ENCODE measurements at places on chromosomes 3 and 15.
A peak's percentile ranks its signal among the peaks of the same experiment; 100 is the strongest.

DNA sequence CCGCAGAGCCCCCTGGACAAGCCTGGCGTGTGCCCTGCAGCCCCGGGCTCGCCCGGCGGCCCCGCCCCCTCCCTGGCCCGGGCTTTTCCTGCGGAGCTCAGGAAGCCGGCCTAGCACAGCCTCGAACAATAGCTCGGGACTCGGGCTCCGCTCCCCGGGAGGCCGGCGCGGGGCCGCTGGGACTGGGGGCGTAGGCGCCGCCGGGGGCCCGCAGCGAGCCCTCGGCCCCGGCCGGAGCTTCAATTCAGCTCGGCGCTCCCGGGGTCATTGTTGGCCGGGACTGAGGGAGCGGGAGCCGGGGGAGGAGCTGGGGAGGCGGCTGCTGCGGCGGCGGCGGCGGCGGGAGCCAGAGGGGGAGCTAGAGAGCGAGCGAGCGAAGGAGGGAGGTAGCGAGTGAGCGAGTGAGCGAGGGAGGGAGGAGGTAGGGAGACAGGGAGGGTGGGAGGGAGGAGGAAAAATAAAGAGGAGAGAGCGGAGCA lies 41.0 kb upstream of the ROPN1 start:
- peak; percentile 46 for DNase-seq

- no peak for DNase-seq
These were observed 2.4 kb upstream of the PDCD6IP start for GRCh38 chr3:33795856-33796536.

GRCh38 chr3:14300721-14301399 lies 101.5 kb upstream of the SLC6A6 start:
- DNase-seq: no peak

DNA sequence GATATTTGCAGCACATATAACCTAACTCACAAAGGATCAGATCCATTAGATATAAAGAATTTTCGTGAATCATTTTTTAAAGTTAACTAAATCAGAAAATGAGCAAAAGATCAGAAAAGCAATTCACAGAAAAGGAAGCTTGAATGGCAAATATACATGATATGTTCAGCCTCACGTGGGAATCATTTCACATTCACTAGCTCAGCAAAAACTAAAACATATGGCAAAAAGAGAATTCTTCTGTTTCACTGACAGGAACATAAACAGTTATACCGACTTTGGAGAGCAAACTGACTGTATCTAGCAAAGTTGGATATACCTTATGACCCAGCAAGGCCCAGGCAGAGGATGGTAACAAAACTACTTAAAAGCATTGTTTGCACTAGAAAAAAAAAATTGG lies 34.0 kb upstream of the NR2E3 start:
- DNase-seq: no peak

GRCh38 chr15:29089731-29090616 lies 179.6 kb downstream of the NSMCE3 start:
- peak; percentile 19 for DNase-seq

DNA sequence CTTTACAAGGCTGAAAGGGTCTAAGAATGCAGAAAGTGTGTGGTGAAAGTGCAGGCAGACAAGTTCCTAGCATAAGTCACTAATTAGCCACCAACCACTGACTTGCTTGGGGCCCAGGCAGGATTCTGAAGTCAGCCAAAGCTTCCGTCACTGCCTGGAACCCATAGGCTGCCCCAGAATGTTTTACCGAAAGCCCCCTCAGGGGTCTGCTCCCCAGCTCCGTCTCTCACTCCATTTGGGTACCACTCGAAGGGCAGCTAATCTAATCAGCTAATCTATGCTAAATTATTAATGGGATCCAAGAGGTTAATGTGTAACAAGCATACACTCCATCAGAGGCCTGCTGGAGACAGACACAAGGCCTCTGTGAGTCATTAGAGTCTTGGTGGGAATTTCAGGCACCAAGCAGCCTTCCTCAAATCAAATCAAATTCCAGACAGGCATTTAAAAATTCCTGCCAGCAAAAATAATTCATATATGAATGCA lies 13.2 kb downstream of the ADAMTS9 start:
- DNase-seq: no peak

- DNase-seq: no peak
These were observed 44.8 kb upstream of the UBE2E1 start for GRCh38 chr3:23760871-23761373.

DNA sequence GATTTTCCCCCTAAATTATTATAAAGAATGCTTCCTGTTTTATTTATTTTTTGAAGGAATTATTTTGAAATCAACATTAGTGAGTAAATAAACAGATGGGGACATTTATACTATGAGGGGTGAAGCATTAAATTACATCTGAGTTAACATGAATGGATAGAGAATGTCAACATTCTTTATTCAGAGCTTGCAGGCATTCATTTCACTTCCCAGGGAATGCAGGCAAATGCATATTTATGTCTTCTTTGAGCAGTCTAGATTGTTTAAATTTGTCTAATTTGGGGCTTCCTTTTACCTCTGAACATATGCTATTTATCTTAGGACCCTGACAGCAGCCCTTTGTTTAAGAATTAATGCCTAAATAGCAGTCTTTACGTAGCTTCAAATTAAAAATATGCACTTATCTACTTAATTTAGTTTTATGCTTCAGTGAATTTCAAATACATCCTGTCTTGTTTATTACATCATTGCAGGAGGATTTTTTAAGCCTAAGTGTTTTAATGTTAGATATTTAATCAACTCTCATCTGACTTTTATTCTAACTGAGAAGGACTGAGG lies 630.5 kb upstream of the LMCD1 start:
- no peak for DNase-seq

DNA sequence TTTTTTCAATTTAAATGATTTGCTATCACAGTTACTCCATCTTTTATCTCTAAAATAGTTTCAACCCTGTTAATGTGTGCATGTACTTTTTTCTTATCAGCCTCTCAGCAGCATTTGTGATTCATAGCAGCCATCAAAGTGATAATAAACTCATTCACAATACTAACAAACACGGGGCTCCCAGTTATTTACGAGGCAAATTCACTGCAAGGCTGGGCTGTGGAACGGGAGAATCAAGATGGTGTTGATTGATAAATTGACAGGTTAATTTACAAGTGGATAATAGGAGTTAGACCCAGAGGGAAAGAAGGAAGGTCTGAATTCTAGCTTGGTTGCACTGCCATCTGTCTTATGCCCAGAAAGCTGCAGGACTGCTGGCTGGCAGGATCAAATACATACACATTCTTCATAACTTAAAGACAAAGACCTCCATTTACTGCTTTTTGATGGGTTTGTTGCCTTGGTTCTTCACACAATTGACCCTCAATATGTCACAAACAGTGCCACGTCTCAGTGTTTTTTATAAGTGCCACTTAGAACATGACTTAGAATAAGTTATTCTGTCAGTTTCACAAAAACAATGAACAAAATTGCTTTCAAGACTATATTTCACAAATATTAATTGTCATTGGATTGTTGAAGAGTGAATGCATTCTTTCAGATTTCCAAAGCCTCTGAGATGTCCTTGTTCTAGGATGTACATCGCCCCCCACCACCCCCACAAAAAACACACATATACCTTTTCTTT lies 562.8 kb downstream of the NR2F2 start:
- no peak for DNase-seq

GRCh38 chr3:69809076-69809835 lies 70.0 kb downstream of the MITF start:
- DNase-seq: no peak

GRCh38 chr3:173502983-173503568 lies 105.5 kb downstream of the NLGN1 start:
- DNase-seq: no peak

DNA sequence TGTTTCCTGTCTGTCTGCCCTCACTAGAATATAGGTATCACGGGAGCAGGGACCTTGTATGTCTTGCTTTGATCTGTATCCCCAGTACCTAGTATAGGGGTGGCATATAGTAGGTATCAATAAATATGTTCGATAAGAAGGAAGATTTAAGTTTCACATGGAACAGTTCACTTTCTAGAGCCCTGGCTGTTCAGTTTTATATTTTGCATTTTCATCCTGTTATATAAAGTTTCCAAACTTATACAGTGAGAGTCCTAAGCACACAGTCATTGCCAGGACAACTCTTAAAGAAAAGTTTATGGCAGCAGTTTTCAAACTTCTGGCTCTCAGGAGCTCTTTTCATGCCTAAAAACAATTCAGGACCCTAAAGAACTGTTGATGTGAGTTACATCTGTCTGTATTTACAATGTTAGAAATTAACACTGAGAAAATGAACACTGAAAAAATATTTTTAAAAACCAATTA lies 13.4 kb downstream of the ITPR1 start:
- no peak for DNase-seq

DNA sequence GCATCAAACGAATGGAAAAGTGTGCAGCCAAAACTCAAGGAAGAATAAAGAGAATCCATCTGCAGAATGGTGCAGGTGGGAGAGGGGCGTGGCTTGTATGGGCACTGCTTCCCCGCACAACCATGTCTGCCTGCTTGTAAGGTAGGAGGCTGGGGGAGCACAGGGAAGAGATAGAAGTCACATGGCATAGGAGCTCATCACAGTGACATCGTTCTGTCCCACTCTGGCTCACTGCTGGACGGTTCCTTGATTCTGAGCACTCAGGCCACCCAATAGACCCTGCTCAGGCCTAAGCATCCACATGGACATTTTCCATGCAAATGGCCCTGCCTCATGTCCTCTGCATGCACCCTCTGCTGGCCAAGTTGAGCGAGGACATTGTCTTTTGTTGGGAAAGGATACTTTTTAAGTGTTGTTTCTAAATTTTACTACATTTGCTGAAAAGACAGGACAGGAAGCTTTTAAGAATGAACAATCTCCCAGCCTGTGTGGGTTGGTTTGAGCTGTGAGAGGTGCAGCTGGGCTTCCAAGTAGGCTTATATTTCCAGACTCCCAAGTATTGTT lies 3.1 kb downstream of the MYLK start:
- DNase-seq: no peak

DNA sequence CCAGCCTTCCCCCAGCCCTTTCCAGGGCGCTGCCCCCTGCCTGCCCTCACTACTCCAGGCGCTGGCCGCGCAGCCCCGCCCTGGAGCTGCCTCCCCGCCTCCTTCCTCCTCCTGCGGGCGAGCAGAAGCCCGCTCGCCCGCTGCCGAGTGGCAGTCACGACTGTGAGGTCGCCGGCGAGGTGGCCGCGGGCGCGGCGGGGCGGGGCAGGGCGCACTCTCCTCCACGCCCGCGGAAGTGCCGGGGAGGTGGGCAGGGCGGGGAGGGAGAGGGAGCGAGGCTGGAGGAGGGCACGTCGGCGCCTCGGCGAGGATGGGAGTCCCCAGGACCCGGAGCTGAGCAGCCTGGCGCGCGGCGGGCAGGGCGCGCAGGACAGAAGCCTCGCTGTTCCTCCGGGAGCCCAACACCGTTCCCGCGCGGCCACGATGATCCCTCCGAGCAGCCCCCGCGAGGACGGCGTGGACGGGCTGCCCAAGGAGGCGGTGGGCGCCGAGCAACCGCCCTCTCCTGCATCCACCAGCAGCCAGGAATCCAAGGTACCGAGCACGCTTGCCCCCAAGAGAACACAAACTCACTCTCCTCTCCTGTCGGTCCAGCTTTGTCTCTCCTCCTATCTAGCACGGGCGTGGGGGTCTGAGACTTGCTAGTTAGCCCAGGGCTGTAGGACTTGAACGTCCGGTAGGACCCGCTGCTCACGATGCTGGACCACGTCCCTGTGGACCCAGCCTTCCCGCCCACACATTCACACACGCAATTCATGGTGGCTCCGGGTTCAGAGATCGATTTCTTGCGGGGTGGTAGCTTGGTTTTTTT lies at the start of gene STAC:
STAC (plus strand) TSS at position 284 of the 811 bp plus-strand sequence; CDS start at position 424, 140 bp downstream.
- DNase-seq: no peak

GRCh38 chr3:110031975-110032374 lies 694.6 kb upstream of the DPPA4 start:
- DNase-seq: no peak

GRCh38 chr15:32908872-32909271 lies 191.1 kb downstream of the GREM1 start:
- no peak for DNase-seq

GRCh38 chr3:54822206-54822605 lies 105.7 kb downstream of the LRTM1 start:
- no peak for DNase-seq

- no peak for DNase-seq
These were observed 181.7 kb upstream of the ANKRD28 start for GRCh38 chr3:15979495-15979894.

GRCh38 chr3:138867996-138868395 lies 33.3 kb upstream of the PIK3CB start:
- DNase-seq: no peak

- DNase-seq: no peak
These were observed 26.9 kb downstream of the CHDH start for GRCh38 chr3:53819163-53819868.

GRCh38 chr3:189531271-189531670 lies 99.9 kb upstream of the TP63 start:
- no peak for DNase-seq

- DNase-seq: no peak
These were observed 213.2 kb upstream of the IL12A start for GRCh38 chr3:159775372-159775961.

DNA sequence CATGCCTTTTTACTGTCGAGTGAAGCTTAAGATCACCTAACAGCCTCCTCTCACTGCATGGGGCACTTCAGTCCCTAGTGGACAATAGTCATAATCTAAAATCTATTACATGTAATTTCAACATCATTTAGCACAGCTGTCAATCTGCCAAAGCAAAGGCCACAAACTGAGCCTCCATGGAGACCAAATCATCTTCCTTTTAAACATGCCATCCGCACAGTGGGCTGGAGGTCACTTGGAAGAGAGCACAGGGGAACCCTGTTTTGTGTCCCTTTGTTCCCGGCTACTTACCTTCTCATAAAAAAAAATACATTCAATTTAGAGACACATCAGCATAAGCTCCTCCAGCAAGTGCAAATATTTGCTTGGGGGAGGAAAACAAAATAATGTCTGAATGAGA lies 167.3 kb downstream of the SQOR start:
- DNase-seq: no peak

DNA sequence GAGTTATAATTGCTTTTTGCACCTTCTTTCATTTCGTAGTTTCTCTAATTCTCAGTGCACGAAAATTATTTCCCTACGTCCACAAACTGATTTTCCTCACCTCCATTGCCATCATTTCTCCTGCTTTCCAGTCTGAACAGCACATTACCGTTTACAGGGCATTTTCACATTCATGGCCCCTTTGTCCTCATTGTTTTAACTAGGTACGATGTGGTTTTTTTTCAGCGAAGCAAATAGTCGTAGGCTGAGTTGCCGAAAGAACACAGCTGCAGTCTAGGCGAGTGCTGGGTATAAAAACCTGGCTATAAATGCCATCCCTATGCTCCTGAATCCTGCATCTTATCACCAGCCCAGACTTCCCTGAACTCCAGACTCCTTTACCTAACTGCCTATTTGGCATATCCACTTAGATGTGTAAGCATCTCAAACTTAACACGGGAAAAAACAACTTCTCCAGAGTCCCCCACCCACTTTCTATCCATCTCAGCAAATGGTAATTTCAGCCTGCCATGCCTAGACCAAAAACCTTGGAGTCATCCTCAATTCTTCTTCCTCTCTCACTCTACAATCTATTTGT lies 691 bp upstream of the FSIP1 start:
- DNase-seq: no peak

- DNase-seq: no peak
These were observed 355.1 kb downstream of the CLSTN2 start for GRCh38 chr3:140290105-140290504.
